ENCODE measurements at places on chromosomes 6 and 20.

DNA sequence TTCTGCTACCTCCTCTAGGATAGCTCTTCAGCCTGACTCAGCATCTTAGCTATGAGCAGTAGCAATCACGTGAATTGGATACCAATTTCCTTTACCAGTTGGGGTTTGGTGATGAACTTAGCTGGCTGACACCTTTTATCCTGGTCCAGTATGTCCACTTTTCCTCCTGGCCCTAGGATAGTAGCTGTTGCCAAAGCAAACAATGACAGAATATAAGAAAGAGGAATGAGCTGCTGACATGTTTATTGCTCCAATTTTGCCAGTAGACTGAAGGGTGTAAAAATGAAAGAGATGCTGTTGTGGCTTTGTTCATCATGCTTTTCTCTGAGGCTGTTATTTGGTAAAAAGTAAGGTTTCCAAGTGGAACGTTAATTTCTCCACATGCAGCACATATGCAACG is 168.3 kb upstream of the JAG1 start:
- DNase-seq: peak; percentile 38

DNA sequence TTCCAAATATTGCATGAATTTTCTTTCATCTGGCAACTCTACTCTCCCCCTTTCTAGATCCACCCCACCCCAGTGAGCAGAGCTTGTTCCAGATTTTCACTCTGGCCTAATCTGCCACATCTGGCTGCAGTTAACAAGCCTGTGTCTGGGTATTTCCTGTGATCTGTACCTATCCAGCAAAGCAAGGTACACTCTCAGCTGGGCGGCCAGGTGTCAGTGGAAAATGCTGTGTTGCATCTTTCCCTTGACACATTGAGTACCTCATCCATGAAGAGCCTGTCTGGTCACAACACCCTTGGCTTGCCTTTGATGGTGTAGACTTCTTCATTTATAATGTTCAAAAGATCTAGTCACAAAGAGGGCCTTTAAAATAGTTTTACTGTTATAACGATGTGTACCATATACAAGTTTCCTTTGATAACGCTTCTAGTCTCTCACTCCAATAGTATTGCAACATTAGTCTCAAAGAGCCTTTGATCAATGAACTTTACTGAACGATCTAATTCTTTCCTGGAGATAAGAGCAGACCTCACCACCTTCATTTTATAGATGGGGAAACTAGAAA is 6.0 kb upstream of the RNF182 start:
- peak; percentile 33 for DNase-seq

GRCh38 chr6:21869085-21869771 is 275.7 kb downstream of the SOX4 start:
- DNase-seq: no peak

GRCh38 chr6:29647927-29648642 is 8.8 kb upstream of the MOG start:
- DNase-seq: peak; percentile 82

DNA sequence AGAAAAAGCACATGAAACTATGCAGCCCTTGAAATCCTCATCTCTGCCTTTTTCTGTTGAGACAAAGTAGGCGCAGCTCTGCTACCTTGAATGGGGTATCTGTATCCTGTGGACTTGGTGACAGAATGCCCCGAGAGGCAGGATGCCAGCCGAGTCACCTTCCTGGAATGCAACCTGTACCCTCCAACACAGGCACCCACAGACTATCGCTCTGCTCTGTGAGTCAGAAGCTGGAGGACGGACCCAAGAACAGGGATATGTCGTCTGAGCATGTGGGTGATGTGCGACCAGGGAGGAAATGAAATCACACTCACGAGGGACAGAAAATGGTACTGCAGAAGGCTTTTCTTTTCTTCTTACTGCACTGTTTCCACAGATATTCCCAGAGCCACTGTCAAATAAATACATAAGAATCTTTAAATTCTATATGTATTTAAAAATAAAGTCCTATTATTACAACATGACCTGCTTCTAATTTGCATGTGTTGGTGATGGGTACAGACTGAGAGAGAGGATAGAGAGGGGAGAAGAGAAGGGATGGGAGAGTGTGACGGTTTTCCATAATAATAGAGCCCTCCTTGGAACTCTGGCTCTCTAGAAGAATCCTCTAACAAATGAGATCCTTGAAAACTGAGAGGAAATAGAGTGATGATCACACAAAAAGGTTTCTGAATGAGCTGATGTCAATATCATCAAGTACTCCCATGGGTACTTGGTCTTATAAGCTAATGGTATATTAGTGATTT is 308.1 kb downstream of the FOXC1 start:
- DNase-seq: no peak

DNA sequence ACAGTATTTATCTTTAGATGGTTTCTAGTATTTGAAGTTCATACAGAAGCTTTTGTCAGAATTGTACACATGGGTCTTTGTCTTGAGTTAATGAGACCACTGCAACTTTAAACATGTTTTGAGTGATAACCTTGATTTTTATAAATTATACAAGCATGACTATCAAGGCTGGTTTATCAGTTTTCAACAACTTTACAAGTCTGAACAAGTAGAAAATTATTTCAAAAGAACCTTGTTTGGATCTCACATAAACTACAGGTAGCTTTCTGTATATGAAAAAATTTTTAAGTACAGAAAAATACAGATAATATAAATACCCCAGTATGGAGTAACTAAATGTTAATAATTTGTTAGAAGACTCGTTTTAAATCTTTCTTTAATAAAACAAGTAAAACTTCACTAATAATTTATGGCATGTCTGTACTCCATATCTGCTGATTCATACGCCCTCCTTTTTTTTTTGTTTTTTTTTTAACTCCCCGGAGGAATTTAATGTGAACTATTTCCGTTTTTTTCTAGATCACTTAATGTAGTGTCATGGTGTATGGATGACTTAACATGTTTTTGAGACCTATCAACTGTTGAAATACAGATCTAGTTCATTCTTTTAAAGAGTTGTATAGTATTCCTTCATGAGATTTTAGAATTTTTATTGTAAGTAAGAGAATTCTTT is 18.3 kb downstream of the VAPB start:
- DNase-seq: no peak

- peak; percentile 69 for DNase-seq
These were observed 579 bp downstream of the LRFN2 start for GRCh38 chr6:40586369-40587201.

- peak; percentile 87 for DNase-seq
These were observed 35.7 kb upstream of the ID1 start for GRCh38 chr20:31569163-31570020.

DNA sequence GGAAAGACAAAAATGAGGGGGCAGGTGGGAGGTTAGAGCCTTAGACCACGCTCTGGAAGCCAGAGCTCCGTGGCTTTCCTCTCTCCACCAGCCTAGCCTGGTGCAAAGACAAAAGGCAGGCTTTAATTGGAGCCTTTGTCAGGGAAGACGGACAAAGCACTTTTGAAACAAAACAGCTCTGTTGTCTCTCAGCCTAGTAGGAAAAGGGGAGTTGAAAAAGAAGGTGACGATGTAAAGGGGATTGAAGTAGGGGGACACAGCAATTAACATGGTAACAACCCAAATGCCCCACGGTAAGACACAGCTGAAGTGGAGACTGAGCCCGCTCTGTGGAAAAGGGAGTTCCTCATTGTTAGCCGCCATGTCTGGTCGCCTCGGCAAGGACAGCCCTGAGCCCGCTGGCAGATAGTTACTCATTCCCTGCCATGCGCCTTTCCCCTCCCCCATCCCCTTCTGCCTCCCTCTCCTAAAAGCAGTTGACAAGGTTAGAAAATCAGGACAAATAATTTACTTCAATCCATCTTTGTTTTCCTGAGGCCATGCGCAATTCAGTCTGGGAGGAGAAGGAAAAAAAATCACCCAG is 93.0 kb downstream of the TCP11 start:
- no peak for DNase-seq

DNA sequence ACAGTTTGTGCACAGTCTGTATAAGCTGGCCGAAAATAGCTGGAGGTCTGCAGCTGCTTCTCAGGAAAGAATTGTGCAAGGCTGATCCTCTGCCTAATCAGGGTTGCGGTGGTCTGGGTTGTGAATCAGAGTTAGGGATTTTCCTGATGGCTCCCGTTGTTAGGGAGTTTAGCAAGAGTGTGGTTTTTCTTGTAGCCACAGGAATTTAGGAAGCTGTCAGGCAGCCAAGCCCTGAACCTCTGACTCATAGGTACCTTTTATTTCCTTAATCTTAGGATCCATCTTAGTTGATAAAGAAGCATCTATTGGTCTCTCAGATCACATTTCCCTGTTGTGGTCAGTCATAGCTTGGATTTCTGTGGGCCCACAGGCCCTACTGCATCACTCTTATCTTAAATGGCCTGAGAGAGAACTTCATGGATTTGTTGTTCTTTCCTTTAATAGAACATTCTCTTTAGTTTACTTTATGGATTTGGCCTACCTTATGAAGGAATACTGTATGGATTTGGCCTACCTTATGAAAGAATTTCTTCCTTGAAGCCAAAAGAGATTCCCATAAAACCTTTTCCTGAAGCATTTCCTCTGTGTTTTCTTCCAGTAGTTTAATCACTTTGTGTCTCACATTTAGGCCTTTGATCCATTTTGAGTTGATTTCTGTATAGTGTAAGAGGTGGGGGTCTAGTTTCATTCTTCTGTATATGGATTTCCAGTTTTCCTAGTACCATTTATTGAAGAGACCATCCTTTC is 10.3 kb downstream of the KIF25 start:
- DNase-seq: peak; percentile 16

DNA sequence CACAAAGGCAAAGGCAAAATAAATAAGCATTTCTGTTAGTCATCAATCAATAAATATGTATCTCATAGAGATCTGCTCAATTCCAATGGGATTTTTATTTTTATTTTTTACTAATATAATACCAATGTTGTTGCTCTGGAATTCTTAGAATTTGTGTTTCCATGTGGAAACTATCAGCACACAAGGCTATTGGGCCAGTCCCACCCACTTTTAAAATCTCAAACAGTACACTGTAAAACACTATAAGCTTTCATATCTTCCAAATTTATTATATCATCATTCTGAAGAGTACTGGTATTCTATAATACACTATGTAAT is 563.8 kb upstream of the MARCKS start:
- no peak for DNase-seq

GRCh38 chr6:17470202-17470937 is 77.0 kb downstream of the CAP2 start:
- DNase-seq: no peak

DNA sequence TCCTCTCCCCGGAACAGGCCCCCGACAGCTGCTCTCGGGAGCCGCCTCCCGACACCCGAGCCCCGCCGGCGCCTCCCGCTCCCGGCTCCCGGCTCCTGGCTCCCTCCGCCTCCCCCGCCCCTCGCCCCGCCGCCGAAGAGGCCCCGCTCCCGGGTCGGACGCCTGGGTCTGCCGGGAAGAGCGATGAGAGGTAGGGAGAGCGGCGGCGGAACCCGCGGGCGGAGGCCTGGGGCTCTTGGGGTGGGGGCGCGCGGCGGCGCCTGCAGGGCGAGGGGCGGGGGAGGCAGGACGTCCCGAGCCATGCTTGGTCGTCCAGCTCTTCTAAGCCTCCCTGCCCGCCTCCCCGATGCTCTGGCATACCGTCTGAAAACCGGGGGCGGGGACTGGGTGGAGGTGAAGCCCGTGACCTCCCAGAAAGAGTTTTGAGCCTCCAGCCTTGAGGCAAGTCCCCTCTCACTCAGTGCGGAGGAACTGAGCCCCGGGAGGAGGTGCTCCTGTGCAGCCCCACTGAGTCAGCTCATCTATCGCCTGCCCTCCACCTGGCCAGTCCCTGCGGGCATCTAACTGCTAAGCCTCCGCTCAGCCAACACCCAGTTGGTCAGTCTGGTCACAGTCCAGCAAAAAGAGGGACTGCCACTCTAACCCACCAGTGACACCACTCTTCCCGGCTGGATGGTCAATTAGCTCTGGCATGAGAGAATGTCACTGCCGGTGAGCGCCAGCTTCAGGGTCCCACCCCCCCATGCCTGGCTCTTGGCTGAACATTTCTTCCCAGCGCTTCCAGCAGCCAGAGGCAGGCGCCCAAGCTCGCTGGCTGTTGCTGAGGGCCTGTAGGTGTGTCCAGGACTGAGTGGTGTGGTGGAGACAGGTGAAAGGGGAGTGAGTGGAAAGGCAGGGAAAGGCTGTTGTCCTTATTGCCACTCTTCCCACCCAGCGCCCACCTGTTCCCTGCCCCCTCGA is 482 bp downstream of the DDR1 start:
- DNase-seq: peak; percentile 71

GRCh38 chr6:20028562-20028961 is 183.7 kb downstream of the MBOAT1 start:
- DNase-seq: no peak

- DNase-seq: peak; percentile 71
These were observed 807 bp downstream of the TBC1D20 start for GRCh38 chr20:461254-462198.

- no peak for DNase-seq
These were observed 146.8 kb downstream of the RPS12 start for GRCh38 chr6:132961122-132961521.

- no peak for DNase-seq
These were observed 270.7 kb upstream of the ADGRB3 start for GRCh38 chr6:68364271-68364805.

DNA sequence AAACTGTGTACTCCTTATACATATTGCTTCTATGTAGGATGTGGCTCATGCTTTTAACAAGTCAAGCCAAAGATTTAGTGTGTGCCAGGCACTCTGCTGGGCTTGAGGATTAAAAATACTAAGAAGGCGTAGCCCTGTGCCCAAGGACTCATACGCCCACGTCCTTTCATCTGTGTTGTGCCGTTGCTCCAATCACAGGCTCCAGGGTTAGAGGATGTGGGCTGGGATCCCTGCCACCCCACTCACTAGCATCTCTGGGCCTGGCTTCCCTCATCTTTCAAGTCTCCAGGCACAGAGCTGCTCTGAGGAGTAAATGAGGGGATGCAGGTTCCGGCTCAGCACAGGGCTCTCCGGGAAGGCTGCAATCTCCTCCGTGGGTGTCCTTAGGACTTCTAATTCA is 214.2 kb downstream of the SYNDIG1 start:
- DNase-seq: no peak

DNA sequence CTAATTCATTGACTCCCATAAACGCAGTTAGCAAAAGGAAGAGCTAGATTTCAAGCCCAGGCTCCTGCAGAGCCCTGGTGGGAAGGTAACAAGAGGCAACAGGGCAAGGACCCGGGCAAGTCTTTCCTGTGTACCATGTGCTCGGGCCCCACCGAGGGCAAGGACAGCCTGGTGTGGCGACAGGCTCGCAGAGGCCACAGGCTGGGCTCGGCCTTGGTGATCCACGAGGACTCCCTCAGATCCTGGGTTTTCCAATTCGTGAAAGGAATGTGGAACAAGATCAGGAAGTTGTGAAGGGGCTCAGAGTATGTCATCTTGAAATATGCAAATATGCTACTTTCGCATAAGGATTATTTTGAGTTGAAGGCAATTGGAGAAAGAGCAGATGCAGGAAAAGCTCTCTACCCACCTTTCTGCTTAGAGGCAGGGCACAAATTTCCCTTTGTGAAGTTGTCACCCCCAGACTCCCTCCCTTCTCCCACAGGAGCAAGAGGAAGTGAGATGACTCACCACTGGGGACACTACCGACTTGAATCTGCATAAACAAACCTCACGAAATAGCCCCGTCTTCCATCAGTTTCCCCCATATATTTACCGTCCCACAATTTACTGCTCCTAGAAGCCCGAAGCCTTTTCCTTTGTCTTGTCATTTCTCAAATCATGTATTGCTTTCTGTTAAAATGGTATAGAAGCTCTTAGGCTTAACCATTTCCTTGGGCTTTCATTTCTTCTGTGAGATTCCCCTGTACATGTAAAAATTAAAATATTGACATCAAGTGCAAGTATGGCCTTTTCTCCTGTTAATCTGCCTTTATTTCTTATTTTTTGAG is 79.0 kb downstream of the PSMG4 start:
- DNase-seq: peak; percentile 78

Measured in DMS53 (cell line).